ENCODE measurements at places on chromosomes 16 and 17.

GRCh38 chr16:65889533-65889966 is 476.9 kb upstream of the CDH5 start:
- no peak for DNase-seq

GRCh38 chr17:75724016-75725003 is 3.1 kb downstream of the ITGB4 start:
- DNase-seq: no peak

DNA sequence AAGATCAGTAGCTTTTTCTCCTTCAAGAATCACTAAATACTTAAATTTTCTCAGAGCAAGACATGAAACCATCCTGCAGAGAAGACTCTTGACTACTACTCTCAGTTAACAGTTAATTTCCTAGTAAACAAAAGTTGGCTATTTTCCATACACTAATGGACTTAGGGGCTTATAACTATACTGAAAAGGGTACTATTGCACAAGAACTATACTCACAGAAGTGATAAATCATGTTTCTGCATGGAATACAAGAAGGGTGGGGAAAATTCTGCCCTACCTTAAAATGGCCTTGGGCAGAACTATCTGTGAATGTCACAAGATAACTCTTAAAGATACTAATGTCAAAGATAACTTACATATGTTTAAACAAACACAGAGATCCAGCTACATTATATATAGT is 12.5 kb downstream of the ZNF652 start:
- no peak for DNase-seq

DNA sequence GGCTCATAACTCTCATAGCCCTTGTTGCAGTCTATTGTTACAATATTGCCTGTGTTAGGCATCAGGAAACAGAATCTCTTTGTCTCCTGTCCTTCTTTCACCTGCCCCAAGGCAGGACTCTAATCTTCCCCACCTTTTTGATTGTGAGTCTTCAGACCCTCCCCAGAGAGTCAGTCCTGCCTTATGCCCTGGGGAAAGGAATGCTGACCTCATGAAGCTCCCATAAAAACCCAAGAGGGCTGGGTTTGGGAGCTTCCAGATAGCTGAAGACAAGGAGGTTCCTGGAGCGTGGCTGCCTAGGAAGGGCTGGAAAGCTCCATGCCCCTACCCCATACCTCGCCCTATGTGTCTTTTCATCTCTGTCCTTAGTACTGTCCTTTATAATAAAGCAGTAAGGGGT is 688.8 kb downstream of the WWOX start:
- no peak for DNase-seq

- DNase-seq: no peak
Measured at GRCh38 chr17:70215656-70216055, 46.3 kb downstream of the KCNJ2 start.

DNA sequence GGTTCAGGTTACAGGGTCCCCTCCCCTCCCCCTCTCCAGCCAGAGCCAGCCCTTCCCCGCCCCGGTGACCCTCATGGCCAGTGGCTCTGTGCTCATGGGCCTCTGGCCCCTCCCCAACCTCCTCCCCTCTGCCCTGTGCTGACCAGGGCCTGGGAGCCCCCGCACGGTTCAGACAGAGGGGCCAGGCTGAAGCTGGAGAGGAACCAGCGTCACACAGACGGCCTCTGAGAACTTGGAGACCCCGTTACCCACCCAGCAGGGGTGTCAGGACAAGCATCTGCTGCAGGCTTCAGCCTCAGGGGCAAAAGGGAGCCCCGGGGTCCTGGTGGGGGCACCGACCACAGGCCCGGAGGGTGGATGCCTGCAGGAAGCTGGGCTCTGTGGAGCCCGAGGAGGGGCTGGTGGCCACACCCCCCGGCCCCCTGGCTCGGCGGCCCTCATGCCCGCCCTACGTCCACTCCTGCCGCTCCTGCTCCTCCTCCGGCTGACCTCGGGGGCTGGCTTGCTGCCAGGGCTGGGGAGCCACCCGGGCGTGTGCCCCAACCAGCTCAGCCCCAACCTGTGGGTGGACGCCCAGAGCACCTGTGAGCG is at the start of gene WFIKKN1:
TSS of gene WFIKKN1 (plus strand) at position 171 of the 591 bp plus-strand sequence. CDS start at position 440, 269 bp downstream.
- DNase-seq: no peak

DNA sequence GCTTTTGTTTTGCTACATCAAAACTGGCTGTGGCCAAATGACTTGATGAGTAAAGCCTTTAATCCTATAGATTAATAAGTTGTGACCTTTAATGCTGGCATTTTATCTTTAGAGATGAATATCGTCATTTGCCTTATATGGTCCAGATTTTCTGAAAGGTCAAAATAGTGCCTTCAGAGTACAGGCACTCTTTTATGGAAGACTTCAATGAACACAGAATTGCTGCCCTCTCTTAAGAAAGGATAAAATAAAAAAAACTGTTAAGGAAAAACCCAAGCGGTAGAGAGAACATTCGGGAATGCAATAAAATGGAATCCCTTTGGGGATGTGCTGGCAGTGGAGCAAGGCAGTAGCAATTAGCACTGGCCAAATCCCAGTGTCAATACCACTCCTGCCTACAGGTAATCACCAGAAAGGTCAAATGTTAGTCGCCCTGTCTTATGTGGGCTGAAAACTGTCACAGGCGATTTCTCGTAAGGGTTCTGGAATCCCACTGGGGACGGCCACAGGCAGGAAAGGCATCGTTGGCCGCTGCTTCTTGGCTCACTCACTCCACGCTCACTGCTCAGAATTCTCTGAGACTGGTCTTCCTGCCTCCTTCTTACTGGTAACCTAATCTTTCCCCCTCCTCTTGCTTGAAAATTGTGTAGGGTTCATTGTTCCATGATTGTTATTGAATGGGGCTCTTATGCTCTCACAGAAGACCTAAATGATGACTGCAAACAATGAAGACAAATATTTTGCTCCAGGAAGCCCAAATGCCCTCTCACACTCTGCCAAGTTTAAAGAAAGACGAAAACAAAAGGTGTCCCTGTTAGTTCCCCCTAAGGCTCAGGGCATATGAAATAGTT is 45.4 kb upstream of the HSBP1 start:
- DNase-seq: no peak

- no peak for DNase-seq
Measured at GRCh38 chr17:55820675-55821074, 69.8 kb downstream of the PCTP start.

DNA sequence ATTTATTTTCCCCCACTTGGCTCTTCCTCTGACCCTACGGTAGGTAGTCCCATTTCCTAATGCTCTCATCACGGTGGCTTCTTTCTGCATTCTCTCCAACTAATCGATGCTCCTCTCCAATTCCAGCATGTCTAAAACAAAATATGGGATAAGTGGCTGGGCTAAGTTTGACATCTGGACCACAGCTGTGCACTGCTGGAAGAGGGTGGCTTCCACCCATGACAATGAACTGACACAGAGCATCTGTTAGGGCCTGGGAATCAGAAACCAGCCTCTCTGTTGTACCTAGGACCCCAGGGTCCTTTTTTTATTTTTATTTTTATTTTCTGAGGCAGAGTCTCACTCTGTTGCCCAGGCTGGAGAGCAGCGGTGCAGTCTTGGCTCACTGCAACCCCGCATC is 29.0 kb upstream of the SLC39A11 start:
- DNase-seq: no peak

GRCh38 chr17:14211246-14211645 is 25.4 kb downstream of the CDRT15 start:
- DNase-seq: no peak

DNA sequence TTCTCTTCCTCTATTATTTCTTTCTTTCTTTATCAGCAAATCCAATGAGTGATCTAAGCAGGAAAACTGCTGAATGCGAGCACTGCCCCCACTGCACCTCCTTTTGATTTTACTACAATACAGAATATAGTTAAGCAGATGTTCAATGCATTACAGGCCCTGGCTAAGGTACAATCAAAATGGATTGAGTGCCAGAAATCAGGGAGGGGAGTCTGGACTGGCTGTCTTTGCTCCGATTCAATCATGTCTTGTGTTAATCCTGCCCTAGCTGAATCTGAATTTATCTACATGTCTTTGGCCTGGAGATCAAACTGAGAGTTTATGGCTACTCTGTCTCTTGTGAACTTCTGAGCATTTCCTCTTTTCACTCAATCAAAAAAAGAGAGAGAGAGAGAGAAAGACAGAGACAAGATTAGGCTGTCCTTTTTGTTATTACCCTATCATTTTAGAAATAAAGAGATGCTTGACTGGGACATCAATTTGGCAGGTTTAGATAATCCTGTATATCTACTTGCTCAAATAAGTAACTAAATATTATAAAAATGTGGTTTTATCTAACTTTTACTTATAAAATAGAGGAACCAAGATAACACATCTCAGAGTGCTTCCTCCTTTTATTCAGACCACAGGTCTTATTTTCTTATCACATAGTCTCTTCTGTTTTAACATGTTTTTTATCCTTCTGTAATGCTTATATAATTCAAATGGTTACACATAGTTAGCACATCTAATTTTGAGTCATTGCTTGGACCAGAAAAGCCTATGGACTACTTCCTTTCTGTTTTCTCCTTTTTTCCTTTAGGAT is 656.2 kb downstream of the KCNJ2 start:
- DNase-seq: no peak

DNA sequence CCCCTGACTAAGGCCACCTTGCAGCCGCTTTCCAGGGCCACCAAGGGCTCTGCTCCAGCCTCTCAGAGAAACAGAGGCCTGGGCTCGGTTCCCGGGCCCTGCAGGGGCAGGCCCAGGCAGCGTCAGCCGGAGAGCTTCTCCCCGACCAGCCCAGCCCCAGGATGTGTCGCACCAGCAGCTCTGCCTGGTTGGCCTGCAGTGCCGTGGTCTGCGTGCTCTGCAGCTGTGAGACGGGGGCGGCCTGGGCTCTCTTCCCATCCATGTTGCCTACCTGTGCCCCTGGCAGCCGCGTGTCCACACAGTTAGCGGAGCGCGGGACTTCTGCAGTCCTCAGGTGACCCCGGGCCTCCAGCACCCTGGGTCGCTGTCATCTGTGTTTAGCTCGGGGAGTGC is 4.8 kb downstream of the IGFALS start:
- no peak for DNase-seq
